ENCODE measurements at places on chromosomes 5 and 9.

DNA sequence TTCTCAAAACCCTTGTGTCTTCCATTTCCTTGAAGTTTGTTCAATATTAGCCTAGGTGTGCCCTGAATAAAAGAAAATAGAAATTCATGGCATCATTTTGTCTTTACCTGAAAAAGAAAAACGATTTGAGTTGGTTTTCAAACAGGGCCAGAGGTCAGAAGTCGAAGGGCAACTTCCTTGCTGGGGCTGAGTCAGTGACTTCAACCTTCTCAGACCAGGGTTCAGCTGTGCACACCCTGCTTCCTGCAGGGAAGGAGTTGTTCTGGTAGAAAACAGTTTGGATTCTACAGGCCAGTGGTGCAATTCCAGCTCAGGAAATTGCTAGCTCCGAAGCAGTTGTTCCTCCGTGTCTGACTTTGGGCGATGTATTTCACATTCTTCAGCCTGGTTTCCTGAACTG is 132.1 kb upstream of the SLC30A5 start:
- no peak for DNase-seq

GRCh38 chr5:65734921-65735320 is 12.9 kb downstream of the NLN start:
- DNase-seq = no peak

DNA sequence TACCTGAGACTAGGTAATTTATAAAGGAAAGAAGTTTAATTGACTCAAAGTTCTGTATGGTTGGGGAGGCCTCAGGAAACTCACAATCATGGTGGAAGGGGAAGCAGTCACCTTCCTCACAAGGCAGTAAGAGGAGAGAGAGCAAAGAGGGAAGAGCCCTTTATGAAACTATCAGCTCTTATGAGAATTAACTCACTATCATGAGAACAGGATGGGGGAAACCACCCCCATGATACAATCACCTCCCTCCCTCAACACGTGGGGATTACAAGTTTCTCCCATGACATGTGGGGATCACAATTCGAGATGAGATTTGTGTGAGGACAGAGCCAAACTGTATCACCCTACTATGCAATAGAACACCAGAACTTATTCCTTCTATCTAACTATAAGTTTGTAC is 27.9 kb downstream of the CD274 start:
- no peak for DNase-seq

DNA sequence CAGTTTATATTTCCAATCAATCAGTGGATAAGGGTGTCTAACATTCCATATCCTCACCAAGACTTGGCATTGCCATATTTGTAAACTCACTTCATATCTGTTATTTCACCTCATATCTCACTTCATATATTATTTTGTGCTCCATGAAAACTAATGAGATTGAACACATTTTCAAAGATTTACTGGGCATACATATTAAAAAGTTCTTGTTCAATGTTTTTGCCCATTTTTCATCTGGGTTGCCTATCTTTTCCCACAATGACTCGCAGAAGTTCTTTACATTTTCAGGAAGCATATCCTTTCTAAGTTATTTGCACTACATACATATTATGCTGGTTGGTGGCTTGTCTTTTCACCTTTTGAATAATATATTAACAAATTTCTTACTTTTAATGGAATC is 15.3 kb downstream of the ZNF510 start:
- DNase-seq = no peak

DNA sequence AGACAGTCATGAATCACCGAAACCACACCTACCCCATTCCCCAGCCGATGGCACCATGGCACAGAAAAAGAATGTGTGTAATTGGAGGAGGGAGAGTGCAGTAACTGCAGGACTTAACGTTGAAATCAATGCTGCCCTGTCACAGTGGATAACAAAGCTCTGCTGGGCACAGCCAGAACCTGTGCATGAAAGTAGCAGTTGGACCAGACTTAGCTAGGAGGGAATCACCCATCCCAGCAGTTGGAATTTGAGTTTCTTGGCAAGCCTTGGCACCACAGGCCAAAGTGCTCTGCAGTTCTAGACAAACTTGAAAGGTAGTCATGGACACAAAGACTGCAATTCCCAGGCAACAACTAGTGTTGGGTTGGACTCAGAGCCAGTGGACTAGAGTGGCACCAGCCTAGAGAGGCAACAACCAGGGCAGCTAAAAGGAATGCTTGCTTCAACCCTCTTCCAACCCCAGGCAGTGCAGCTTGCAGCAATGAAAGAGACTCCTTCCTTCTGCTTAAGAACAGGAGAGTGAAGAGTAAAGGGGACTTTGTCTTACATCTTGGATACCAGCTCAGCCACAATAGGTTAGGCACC is 19.1 kb downstream of the TMEM232 start:
- no peak for DNase-seq

- no peak for DNase-seq
These were observed 30.0 kb downstream of the TRIM32 start for GRCh38 chr9:116717150-116717549.

- DNase-seq = no peak
These were observed 105.8 kb downstream of the GABBR2 start for GRCh38 chr9:98602839-98603500.

DNA sequence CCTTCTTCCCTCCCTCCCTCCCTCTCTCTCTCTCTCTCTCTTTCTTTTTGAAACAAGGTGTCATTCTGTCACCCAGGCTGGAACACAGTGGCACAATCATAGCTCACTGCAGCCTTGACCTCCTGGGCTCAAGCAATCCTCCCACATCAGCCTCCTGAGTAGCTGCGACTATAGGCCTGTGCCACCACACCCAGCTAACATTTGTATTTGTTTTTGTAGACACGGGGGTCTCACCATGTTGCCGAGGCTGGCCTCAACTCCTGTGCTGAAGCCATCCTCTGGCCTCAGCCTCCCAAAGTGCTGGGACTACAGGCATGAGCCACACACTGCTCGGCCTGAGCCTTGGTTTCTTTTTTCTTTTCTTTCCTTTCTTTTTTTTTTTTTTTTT is 45.8 kb downstream of the PLPP7 start:
- DNase-seq = no peak

- no peak for DNase-seq
These were observed 500.1 kb downstream of the EFNA5 start for GRCh38 chr5:107170620-107171019.

DNA sequence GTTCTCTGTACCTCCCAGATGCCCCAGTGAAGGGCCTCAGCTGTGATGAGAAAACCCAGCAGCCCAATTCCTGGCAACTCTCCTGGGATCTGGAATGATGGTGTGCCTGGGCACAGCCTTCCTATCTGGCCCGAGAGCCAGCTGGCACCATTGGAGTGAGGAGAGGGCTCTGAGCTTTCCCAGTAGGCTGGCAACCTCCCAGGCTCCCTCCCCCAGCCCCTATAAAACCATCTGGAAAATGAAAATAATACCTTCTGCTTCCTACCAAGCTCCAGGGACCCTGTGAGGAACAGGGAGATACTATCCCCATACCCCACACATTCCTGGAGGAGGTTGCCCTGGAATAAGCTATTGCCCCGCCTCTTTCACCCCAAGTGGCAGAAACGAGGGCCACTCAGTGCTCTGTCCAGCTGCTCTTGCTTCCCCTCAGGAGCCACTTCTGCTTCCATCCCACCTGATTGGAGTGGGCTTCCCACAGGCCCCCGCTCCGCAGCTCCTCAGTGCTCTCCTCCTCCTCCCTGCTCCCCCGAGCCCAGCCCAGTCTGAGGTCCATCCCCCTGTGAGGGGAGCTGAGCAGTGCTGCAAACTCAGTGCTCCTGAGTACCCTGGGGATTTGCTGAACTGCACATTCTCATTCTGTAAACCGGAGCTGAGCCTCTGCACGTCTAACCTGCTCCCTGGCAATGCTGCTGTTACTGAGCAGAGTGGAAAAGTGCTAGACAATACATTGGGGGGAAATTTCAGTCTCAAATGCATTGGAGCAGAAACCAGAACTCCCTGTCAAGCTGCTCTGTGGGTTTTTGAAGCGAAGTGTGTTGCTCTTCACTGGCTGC is 74.7 kb downstream of the THBS4 start:
- DNase-seq = no peak

GRCh38 chr9:72599874-72600534 is 78.6 kb downstream of the TMC1 start:
- DNase-seq = no peak

- no peak for DNase-seq
These were observed 230.5 kb downstream of the ESM1 start for GRCh38 chr5:54754878-54755277.

- DNase-seq = peak; percentile 21
These were observed 750 bp upstream of the NPR2 start for GRCh38 chr9:35790385-35791296.

GRCh38 chr9:106400950-106401349 is 462.0 kb upstream of the ZNF462 start:
- DNase-seq = no peak

DNA sequence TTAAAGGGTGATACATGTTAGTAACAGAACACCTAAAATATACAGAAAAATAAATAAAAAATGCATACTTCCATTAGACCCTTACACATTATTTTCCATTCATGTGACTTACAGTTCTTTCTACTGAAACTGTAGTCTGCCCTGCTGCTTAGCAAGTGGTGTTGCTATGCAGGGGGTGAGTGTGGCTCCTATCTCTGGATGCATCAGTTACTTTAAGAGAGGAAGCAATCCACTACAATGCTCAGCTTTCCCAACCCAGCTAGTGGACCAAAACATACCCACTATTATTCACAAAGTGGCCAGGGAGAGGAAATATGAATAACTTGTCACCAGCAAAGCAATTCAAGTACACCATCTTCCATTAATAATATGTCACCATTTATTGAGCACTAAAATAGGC is 121.8 kb downstream of the DOCK2 start:
- no peak for DNase-seq

- no peak for DNase-seq
These were observed 231.3 kb downstream of the SEMA5A start for GRCh38 chr5:9314558-9314957.

- DNase-seq = no peak
These were observed 46.5 kb upstream of the MCTP1 start for GRCh38 chr5:95331358-95331757.

DNA sequence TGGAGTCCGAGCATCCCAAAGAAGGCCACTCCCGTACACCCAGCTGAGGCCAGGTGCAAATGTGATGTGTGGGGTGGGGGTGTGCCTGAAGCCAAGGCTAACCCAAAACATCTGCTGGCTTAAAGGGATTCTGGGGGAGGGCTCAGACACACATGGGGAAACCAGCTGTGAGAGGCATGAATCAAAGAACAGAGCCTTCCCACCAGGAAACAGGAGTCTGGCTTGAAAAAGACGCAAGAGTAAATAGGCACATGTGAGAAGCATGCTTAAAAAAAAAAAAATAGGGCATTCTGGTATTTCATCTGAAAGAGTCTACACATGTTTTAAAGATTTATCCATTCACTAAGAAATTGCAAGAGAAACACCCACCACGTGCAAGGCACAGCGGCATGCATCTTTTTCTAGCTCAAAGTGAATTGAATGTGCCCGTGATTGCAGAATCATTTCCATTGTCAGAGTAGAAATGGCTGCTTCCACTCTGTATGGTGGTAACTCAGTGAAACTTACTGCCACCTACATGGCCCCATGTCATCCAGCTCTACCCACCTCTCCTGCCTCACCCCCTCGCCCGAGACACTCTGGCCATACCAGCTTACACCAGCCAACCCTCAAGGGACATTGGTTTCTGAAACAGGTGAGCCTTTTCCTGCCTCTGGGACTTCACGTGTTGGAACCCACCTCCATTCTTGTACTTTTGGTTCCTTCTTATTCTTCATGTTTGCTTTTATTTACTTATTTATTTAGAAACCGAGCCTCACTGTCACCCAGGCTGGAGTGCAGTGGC is 71.5 kb downstream of the SEMA5A start:
- no peak for DNase-seq

DNA sequence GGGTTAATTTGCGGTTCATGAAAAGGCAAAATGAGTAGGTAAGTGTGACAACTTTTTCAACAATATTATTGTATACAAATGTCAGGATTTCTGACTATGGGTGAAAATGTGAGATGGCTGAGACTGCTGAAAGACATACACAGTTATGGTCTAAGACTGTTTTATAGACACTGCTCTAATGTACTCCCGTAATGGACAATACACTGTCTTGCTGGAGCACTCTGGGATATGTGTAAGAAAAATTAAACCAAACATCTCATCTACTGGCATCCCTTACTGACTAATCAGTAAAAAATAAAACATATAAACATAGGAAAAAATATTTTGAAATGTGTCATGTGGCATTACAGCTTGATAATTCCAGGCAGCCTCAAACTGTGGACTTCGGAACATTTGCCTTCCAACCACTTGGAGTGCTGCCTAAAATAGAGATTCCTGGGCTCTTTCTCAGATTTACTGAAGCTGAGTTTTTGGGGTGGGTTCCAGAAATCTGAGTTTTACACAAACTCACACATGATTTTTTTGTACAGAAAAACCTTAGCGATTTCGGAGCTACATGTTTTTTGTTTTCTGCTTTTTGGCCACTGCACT is 233.9 kb upstream of the TBCA start:
- no peak for DNase-seq

GRCh38 chr9:107221321-107221720 is 61.8 kb upstream of the RAD23B start:
- DNase-seq = no peak

DNA sequence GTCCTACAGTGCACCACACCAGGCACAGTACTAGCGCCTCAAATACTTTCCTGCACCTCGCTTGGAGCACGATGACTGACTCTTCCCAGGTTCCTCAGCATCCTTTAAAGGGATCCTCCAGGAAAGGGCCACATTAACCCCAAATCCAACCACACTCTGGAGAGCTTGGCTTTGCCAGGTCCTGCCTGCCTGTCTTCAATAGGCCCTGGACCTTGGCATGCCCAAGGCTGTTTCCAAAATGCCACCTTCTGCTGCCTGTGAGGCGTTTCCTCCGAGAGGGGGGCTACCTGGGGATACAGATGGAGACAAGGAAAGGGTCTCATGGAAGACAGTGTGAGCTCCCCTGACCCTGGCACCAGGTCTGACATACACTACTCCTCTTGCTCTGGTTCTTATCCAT is 169.9 kb downstream of the DAB2IP start:
- no peak for DNase-seq

- DNase-seq = no peak
These were observed 4.6 kb upstream of the UGCG start for GRCh38 chr9:111891910-111892499.

- DNase-seq = no peak
These were observed 146.5 kb downstream of the FANCC start for GRCh38 chr9:95171001-95171400.

GRCh38 chr9:33662871-33663270 is 132.5 kb upstream of the PRSS3 start:
- no peak for DNase-seq
